HCT116 (cell line): ENCODE measurements at places on chromosomes 7 and 10. TPM values are rescaled to one million over a fixed set of nuclear protein-coding genes. Genes with fewer than 3 reads are reported as not detected.
A peak's percentile ranks its signal among the peaks of the same experiment; 100 is the strongest.

DNA sequence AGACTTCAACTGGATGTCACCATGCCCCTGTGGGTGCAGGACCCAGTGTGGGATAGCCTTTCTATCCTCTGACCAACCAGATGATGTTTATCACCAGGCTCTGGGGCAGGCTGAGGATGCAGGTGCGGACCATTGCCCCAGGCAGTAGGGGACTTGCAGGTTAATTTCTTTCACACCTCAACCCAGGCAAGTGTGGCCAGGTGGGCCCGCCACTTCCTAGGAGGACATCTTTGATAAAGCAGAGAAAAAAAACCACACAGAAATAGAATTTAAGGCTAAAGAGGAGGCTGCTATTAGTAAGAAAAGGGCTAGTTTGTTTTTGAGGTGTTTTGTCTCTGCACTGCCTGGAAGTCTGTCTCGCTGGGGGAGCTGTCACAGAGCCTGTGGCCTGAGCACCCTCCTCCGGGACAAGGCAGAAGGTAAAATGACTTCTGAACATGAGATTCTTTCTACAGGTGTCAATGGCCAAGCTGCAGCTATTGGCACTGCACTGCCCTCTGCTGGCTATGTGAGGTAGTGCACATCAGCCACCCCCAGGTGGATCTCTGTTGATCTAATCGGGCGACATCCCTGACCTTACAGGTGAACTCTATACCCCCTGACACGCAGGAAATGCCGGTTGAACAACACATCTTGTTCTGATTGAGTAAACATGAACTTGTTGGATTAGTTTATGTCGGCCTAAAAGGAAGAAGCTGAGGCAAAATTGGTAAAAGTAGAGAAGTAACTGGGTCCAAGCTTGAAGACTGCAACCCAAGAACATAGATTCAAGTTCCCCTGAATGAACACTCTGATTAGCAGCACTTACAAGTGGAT is 21.0 kb downstream of the UPP1 start:
- peaks cover 5% of the 10 kb centered on the region; the same call in 1 of the 2 replicates for H3K36me3 ChIP-seq
- no peak overlapping the region for H3K27ac ChIP-seq
- no peaks in the 10 kb centered on the region for H3K27me3 ChIP-seq
- H3K4me1 ChIP-seq, result no peaks in the 10 kb centered on the region
- peak; percentile 46 for DNase-seq

Gene MYOZ1
- total RNA-seq, result not detected

DNA sequence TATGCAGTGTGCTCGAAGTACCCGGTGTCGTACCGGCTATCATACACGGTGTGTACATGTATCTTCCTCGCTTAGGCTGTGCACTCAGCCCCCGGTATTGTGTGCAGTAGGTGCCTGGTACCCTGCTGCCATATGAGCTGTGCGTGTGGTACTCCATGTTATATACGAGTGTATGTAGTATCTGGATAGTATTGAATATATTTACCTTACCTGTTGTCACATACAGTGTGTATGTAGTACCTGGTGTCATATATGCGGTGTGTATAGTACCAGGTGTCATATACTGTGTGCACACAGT is 1.2 kb downstream of the ZMYND11 start:
- H3K36me3 ChIP-seq, result no peaks in the 10 kb centered on the region
- no peaks in the 10 kb centered on the region for H3K27me3 ChIP-seq
- H3K4me3 ChIP-seq, result peak overlapping the region; percentile 70

DNA sequence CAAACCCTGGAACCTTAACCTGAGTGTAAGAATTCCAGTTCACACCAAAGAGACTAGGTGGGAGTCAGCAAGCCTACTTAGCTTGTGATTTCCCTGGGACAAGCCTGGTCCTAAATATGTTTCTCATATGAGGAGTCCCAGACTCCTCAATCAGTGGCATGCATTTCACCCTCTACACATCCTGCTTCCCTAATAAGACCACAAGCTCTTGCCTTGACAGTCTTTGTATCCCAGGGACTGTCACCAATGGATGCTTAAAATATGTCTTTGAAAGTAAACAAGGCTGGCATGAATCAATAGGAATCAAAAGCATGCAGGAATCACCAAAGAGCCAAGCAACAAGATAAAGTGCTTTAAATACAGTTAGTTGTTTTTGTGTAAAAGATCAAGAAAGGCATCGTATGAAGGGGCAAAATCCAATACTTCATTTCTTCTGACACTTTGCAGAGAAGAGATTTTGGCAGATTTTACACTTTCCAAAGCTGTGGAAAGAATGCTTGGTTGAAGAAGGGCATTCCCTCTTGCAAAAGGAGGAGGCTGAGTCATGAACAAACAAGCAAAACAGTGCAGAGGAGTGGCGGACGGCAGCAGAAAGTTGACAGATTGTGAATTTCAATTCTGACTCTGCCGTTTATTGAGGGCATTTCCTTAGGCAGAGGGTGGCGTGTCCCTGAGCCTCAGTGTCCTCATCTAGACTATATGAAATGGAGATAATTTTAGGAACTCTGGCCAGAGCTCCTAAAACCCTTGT is 8.5 kb upstream of the NFE2L3 start:
- no peak overlapping the region for H3K27ac ChIP-seq
- H3K4me3 ChIP-seq, result no peak overlapping the region
- no peaks in the 10 kb centered on the region for H3K27me3 ChIP-seq

Gene ATP5MK
- 556 TPM for total RNA-seq

Gene NKX1-2
- total RNA-seq, result 3.4 TPM

Gene C7orf57
- 0.15 TPM for total RNA-seq

GRCh38 chr7:106768324-106768751 is 96.7 kb upstream of the PIK3CG start:
- no peak for DNase-seq
- H3K27ac ChIP-seq, result no peak overlapping the region
- H3K4me1 ChIP-seq, result peaks cover 76% of the 10 kb centered on the region
- H3K4me3 ChIP-seq, result no peak overlapping the region

DNA sequence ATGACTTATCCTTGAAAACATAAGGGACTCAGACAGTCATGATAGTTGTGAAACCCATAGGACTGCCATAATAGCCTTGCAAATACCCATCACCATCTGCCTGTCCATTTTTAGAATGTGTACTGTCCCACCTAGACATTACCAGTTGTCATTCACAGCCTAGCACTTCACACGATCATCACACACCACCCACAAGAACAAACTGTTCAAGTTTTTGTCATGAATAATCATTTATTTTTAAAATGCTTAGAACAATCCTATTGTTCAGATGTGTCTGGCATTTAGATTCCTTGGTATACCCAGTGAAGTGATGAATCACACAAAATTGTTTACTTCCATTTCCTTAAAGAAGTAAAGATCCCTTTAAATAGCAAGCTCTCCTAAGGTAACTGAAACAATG is 46.6 kb downstream of the CCDC3 start:
- no peak overlapping the region for H3K4me3 ChIP-seq
- H3K27ac ChIP-seq, result no peak overlapping the region
- no peaks in the 10 kb centered on the region; the same call in 1 of the 2 replicates for H3K36me3 ChIP-seq
